Placental pericyte (primary cell): ENCODE measurements at places on chromosomes 7 and 10. TPM values are rescaled to one million over a fixed set of nuclear protein-coding genes. Genes with fewer than 3 reads are reported as not detected.

Gene CTTNBP2
- total RNA-seq = 2.4 TPM in 1 of 2 replicates, not detected in the other

Gene CALHM1
- total RNA-seq = not detected in 2 replicates

Gene PTPRN2
- 0.14 TPM in 1 of 2 replicates, not detected in the other for total RNA-seq

Gene CYP3A7
- total RNA-seq = 0.44 TPM in 1 of 2 replicates, not detected in the other

Gene FAM13C
- total RNA-seq = under 0.01 and 0.14 TPM in 2 replicates

Gene ACTR3C
- 2.0 TPM in 2 replicates for total RNA-seq

Gene SPDYE2B
- not detected in 2 replicates for total RNA-seq

Gene PPP1R17
- not detected in 2 replicates for total RNA-seq

Gene INMT
- total RNA-seq = 1.1 and 17.8 TPM in 2 replicates

Gene SCART1
- 2.1 and 3.1 TPM in 2 replicates for total RNA-seq

Gene HYAL4
- total RNA-seq = 0.72 and 1.3 TPM in 2 replicates

Gene GPR85
- 0.44 and 1.0 TPM in 2 replicates for total RNA-seq

Gene GHITM
- total RNA-seq = 153 and 256 TPM in 2 replicates

Gene PRKCQ
- total RNA-seq = 0.14 TPM in 1 of 2 replicates, not detected in the other

Gene SEMA3D
- 1.3 and 1.6 TPM in 2 replicates for total RNA-seq

Gene ELMO1
- 0.22 TPM in 1 of 2 replicates, not detected in the other for total RNA-seq

Gene CHRM2
- total RNA-seq = 7.9 and 20.8 TPM in 2 replicates

Gene CYP2C9
- total RNA-seq = not detected in 2 replicates

Gene PLXNA4
- total RNA-seq = under 0.01 and 1.9 TPM in 2 replicates

Gene TMEM196
- total RNA-seq = not detected in 2 replicates

Gene CALCR
- total RNA-seq = under 0.01 and 0.14 TPM in 2 replicates

Gene ABLIM1
- 1.3 and 7.9 TPM in 2 replicates for total RNA-seq

Gene ANXA8
- total RNA-seq = 3.3 and 18.6 TPM in 2 replicates

Gene ITGA8
- total RNA-seq = under 0.01 and 13.9 TPM in 2 replicates

Gene FFAR4
- not detected in 2 replicates for total RNA-seq

Gene PHYHIPL
- total RNA-seq = not detected in 2 replicates

Gene RBP3
- under 0.01 TPM in 1 of 2 replicates, not detected in the other for total RNA-seq

Gene PRPS1L1
- not detected in 2 replicates for total RNA-seq

Gene CALML5
- total RNA-seq = not detected in 2 replicates

Gene CNTNAP2
- total RNA-seq = not detected in 2 replicates

Gene SDK1
- 1.1 and 2.0 TPM in 2 replicates for total RNA-seq

Gene ZNF248
- 4.6 and 5.5 TPM in 2 replicates for total RNA-seq

Gene KIF20B
- total RNA-seq = 2.4 and 35.2 TPM in 2 replicates

Gene DBNL
- 130 and 189 TPM in 2 replicates for total RNA-seq
